Activated CD4-positive, alpha-beta T cell treated with anti-CD3 and anti-CD28 coated beads, Interleukin-2, amount 10 ng/mL, durations not matched to agents 7 days and 5 days (primary cell): ENCODE measurements at places on chromosomes 2 and 18. TPM values are rescaled to one million over a fixed set of nuclear protein-coding genes. Genes with fewer than 3 reads are reported as not detected.

GRCh38 chr2:186576614-186577013 lies 13.2 kb upstream of the ITGAV start:
- H3K27me3 ChIP-seq, result peaks cover 5% of the 10 kb centered on the region
- H3K4me1 ChIP-seq, result no peaks in the 10 kb centered on the region
- H3K27ac ChIP-seq, result no peak overlapping the region
- DNase-seq, result no peak
- no peak overlapping the region for H3K4me3 ChIP-seq
- no peaks in the 10 kb centered on the region for H3K36me3 ChIP-seq

GRCh38 chr2:165406173-165406572 lies 63.3 kb upstream of the CSRNP3 start:
- no peak overlapping the region for H3K27ac ChIP-seq
- H3K36me3 ChIP-seq, result no peaks in the 10 kb centered on the region
- H3K4me1 ChIP-seq, result no peaks in the 10 kb centered on the region

GRCh38 chr2:206873423-206873822 lies 65.9 kb upstream of the CPO start:
- no peaks in the 10 kb centered on the region for H3K4me1 ChIP-seq
- no peaks in the 10 kb centered on the region for H3K36me3 ChIP-seq
- no peak overlapping the region for H3K4me3 ChIP-seq
- no peak for DNase-seq

GRCh38 chr18:9325716-9326115 lies 8.9 kb upstream of the TWSG1 start:
- no peaks in the 10 kb centered on the region for H3K4me1 ChIP-seq
- no peaks in the 10 kb centered on the region for H3K36me3 ChIP-seq
- no peak overlapping the region for H3K4me3 ChIP-seq
- peaks cover 21% of the 10 kb centered on the region for H3K27me3 ChIP-seq

GRCh38 chr18:36899289-36899688 lies 70.4 kb downstream of the KIAA1328 start:
- no peaks in the 10 kb centered on the region for H3K27me3 ChIP-seq
- no peaks in the 10 kb centered on the region for H3K4me1 ChIP-seq
- no peak for DNase-seq
- H3K4me3 ChIP-seq, result no peak overlapping the region
- H3K27ac ChIP-seq, result no peak overlapping the region

HAAO gene
- not detected for total RNA-seq

HOXD3 gene
- total RNA-seq, result not detected

DNA sequence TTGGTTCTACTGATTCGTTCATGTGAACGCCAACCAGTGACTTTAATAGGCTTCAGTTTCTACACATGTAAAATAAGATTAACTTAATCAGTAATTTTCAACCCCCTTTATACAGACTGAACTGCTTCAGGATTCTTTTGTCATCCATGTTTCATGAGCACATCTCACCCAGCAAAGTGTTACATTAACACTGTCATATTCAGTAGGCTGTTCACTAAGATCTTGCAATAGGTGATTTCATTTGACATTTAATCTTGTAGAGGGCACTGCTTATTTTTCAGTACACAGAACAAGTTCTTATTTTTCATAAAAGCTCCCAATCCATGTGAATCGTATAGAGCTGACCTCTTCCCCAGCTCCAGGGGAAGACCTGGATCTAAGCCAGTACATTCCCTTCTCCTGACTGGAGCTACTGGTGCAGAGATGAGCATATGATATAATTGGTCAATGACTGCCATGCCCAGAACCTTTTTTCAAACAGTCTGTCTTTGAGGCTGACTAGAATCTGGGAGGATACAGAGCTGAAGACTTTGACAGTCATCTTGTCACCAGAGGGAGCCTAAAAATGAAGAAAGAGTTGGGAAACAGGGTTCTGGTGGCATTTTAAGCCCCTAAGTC lies 72.2 kb upstream of the CHRNA1 start:
- DNase-seq, result no peak
- H3K27ac ChIP-seq, result no peak overlapping the region
- no peaks in the 10 kb centered on the region for H3K27me3 ChIP-seq
- no peak overlapping the region for H3K4me3 ChIP-seq

GRCh38 chr18:51417643-51418483 lies 220.4 kb upstream of the MEX3C start:
- no peaks in the 10 kb centered on the region for H3K36me3 ChIP-seq
- H3K27ac ChIP-seq, result no peak overlapping the region
- H3K27me3 ChIP-seq, result peaks cover 4% of the 10 kb centered on the region
- no peak overlapping the region for H3K4me3 ChIP-seq
- DNase-seq, result no peak

DNA sequence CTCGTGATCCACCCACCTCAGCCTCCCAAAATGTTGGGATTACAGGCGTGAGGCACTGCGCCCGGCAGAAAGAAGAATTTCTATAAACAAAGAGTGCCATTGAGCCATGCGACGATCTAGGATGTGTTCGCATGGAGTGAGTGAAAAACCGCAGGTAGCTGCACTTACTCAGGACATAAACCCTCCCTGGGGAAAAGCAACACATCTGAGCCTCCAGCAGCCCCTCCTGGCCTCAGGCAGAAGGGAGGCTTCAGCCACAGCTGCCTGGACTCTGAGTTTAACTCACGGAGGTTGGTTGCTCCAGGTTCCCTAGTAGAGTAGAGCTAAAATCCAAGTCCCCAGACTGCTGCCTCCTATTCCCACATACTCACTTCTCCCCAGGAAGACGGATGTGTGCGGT lies 11.3 kb upstream of the STK25 start:
- no peak overlapping the region for H3K27ac ChIP-seq
- H3K36me3 ChIP-seq, result peaks cover 4% of the 10 kb centered on the region
- H3K4me3 ChIP-seq, result no peak overlapping the region
- peaks cover 29% of the 10 kb centered on the region for H3K4me1 ChIP-seq
- no peak for DNase-seq

- peaks cover 12% of the 10 kb centered on the region for H3K4me1 ChIP-seq
- no peaks in the 10 kb centered on the region for H3K36me3 ChIP-seq
- no peak for DNase-seq
These were observed 286.5 kb downstream of the MTX2 start for GRCh38 chr2:176555781-176556180.
